ENCODE measurements at places on chromosomes 11 and 22.

DNA sequence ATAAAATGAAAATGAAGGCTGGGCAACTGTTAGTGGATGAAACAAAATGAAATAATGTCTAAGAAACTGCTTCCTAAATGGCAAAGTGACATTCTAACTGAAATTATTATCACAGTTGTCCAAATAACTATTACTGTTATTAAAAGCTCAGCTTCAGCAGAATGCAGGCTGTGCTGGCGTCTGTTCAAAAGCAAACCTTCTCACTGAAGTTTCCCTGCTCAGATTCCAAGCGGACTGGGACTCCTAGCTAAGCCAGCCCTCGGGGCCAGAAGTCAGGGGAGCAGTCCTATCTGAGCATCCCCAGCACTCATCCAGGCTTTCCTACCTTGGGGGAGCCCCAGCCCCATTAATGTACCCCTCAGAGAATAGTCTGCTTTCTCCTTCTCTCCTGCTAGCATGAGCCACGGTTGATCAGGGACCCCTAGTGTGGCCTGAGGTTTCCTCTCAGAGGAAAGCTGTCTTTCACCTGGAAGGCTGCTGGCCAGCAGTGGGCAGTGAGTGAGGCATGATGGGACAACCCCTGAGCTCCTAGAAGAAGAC lies 1167.3 kb downstream of the TBC1D22A start:
- no peak for DNase-seq

DNA sequence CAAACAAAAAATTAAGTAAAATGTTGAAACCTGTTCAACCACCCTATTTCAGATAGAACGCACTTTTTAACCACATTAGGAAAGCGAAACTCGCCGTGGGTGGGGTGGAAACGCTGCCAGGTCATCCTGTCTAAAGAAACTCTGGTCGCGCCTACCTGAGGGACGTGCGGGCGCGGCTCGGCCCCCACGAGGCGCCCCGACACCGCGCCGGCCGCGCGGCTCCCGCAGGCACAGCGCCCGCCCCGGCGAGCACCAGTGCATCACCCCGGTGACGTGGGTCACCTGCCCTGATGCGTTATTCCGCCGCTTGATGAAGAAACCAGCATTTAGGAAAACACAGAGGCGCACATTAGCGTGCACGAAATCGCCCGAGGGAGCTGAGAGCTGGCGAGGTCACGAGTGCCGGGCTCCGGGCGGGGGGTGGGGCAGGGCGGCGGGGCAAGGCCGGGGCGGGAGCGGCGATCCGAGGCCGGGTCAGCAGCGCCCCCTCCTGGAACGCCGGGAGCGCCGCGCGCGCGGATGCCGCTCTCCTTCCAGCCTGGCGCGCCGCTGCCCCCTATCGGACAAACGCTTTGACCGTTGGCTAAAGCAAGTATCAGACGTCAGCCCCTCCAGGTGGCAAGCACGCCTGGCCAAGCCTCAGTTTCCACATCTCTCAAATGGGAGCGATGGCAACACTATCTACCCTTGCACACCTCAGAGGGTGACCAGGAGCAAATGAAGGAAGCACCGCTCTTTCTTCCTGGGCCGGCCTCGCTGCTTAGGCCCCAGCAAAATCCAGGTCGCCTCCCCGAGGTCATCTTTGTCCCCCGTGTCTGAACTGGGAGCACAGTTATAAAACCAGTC lies 15.7 kb upstream of the SNX32 start:
- peak; percentile 89 for DNase-seq

DNA sequence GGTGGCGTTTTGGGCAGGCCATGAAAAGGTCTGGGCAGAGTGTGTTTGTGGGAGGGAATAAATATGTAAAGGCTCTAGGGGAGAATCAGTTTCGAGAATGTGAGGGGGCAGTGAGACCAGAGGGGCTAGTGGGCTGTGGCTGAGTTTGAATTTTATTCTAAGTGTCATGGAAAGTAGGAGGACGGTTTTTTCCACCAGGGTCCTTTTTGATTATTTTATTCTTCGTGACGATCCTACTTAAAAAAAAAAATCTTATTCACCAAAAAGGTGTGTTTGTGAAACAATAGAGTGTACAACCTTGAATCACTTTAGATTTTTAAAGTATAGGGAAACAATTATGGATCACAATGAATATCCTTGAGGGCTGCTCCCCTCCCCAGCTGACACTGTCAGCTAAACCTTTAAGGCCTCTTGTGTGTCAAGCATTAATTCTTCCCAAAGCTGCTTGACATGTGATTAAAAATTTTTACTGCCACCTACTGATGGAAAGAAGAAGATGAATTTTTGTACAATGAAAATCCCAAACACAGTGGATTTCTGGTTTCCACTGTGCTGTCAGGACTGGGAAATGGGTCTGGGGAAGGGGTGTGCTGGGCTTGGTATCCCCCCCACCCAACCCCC lies 107.5 kb upstream of the OR4B1 start:
- no peak for DNase-seq

GRCh38 chr11:83073258-83073657 lies 1.6 kb upstream of the RAB30 start:
- no peak for DNase-seq

GRCh38 chr11:1772270-1773130 lies 8.8 kb upstream of the CTSD start:
- DNase-seq: peak; percentile 44

DNA sequence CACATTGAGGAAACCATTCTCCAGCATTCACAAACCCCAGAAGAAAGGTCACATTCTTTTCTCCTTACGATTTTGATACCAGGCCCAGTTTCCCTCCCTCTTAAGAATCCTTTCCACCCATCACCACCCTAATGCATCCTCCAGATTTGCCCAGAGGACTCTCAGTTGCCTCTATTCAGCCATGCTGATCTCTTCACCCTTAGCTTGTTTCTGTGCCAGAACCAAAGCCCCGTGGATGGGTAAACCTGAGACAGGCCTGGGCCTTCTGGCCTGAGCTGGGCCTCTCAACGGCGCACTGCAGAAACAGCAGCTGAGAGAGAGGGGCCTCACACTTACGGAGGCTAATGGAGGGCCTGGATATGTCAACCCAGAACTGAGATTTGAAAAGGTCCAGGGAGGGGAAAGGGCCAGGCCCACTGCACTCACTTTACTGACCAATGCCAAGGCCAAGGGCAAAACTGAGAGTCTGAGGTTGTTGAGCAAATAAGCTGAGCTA lies 32.2 kb upstream of the OAF start:
- DNase-seq: no peak

- no peak for DNase-seq
Measured at GRCh38 chr11:134599299-134599771, 187.3 kb upstream of the B3GAT1 start.

DNA sequence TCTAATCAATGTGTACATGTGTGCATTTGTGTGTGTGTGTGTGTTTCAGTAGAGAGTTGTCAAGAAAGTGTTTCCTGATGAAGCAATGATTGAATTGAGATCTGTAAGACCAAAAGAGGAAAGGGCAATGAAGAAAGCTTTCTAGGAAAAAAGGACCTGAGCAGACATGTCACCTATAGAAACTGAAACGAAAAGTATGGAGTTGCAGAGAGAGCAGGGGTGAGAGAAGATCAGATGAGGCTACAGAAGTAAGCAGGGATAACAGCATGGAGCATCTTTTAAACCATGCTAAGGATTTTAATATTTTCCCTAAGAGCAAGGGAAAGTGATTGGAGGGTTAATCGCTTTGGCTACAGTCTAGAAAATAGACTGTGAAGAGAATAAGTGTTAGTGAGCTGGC lies 1459.4 kb upstream of the TENM4 start:
- no peak for DNase-seq

DNA sequence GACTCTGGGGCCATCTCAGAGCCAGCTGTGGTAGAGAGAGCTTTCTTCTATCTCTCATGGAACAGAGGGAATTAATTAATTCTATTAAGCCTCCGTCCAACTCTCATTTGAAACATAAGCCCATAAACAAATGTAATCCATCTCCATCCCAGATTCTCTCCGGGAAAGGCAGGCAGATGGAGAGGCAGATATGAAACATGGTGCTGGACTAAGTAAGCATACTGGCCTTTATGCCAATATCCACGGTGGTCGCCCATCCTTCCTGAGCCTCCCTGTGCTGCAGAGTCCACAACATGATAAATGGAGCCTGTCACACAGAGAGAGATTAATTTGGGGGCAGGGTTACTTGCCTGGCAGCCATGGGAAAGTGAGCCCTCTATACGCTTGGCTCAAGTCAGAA lies 44.8 kb downstream of the PRR5L start:
- DNase-seq: no peak

DNA sequence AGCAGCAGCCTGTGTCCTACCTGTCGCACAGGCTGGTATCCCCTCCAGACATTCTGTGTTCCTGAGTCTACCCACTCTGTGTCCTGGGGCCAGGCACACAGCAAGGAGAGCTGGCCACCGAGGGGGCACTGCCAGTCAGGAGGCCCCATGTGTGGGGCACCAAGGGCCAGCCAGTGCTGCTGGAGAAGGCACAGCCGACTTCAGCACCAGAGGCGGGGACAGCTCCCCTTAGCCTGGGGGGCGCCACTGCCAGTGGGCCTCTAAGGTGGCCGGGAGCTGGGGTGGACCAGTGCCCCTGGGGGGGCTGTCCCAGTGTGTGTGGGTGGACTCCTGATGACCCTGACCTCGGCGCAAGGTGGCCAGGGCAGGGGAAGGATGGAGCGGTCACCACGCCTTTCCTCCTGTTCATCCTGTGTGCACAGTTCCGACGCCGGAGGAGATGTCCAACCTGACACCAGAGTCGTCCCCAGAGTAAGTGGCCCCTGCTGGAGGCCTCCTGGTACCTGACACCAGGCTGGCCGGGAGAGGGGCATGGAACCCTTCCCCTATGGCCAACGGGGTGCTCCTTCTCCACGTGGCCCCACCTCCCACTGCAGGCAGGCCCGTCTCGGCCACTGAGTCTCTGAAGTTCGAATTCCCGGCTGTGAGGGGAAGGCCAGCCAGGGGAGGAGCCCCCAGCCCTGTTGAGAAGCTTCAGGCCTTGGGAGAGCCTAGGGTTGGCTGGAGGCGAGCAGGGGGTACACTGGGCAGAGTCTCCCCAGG lies 35.4 kb downstream of the MOB2 start:
- DNase-seq: no peak

DNA sequence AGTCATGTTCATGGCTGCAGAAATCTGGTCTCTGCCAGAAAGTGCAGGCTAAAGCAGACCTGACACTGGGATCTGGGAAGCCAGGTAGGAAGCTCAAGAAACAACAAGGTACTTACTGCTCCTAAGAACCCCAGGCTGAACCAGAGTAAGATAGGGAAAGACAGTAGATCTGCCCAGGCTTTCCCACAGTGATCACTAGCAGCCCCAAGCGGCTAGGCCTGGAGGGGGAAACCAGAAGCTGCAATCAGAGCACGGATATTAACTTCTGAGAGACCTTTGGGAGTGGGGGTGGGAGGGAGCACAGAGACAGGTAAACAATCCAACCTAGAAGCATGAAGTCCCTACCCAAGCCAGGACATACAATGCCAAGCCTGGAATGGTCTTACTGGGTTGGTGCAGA lies 135.2 kb upstream of the C11orf58 start:
- DNase-seq: no peak

- DNase-seq: no peak
Measured at GRCh38 chr11:67274768-67275605, 8.7 kb downstream of the GRK2 start.

DNA sequence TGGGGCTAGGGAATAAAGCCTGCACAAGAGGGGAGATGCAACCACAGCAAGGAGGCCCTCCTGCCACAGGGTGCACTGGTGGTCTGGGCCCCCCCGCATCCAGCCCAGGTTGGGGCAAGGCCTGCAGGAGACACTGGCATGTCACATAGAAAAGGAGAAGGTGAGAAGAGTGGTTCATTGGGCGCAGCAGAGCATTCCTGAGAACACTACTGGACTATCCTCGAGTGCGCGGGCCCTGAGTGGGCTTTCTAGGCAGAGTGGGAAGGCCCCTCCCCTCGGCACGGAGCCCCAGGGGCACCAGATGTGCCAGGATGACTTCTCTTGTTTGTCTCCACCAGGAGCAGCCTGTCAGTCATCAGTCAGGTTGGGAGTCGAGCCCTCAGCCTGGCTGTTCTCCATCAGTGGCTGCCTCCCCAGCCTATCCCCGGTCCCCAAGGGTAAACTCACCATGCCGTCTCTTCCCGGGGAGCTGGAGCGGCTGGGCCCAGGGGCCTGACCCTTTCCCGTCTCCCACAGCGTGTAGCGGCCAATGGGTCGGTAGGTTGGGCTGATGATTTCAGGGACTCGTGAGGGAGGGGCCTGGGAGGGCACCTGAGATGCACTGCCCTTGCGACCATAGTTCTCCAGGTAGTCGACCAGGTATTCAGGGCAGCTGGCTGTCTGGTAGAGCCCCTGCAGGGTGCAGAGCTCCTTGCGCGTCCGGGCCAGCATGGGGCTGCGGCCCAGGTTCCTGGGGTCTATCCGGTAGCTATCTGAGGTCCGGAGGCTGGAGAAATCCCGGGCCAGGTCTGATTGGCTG lies 9.0 kb downstream of the USP2 start:
- no peak for DNase-seq

GRCh38 chr11:92702805-92703448 lies 266.5 kb upstream of the MTNR1B start:
- DNase-seq: no peak

DNA sequence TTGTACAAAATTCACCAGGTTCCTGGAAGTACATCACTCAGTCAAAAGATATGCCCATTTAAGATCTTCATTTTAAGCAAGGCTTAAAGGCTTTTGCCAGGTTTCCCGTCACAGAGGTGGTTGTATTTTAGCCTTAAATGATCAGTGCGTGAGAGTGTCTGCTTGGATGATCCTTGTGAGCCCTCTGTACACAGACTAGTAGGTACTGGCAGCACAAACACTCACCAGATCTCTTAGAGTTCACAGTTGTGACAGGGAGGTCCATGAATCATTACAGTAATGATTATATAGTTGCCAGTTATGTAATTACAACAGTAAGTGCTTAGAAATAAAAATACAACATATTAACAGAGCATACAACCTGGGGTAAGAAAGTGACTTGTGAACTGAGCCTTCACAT lies 84.2 kb upstream of the SLC25A18 start:
- no peak for DNase-seq

GRCh38 chr22:23787910-23788309 lies 1.1 kb downstream of the SMARCB1 start:
- no peak for DNase-seq

DNA sequence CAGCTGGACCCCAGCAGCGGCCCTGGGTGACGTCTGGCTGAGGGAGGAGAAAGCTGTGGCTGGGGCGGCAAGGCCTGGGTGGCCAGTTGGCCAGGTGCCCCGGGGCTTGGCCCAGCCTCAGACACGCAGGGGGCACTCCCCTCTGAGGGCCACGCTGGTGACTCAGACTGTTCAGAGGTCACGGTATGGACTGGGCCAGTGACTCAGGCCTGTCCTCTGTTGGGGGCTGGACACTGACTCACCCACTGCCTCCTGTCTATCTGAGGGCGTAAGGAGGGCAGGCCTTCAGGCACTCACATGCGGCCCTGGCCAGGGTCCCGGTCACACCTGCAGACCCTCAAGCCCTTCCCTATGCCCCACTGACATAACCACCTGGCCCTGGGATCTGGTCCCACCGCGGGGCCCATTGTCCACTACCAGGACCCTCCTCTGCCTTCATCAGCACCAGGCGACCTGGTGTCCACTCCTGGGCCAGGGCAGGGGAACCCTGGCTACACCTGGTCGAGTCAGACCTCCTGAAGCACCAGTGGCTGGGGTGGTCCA lies 3.7 kb upstream of the MUC5AC start:
- DNase-seq: no peak

Measured in activated CD4-positive, alpha-beta T cell treated with anti-CD3 and anti-CD28 coated beads, Interleukin-2, amount 50 U/mL, for 4 hours (primary cell).